Muscle of back (tissue), 13 donors: ENCODE measurements at places on chromosomes 5 and 9. TPM values are rescaled to one million over a fixed set of nuclear protein-coding genes. Genes with fewer than 3 reads are reported as not detected.

The AQP7 gene
- polyA plus RNA-seq, result 1.2 TPM

The TAF11L10 gene
- not detected for polyA plus RNA-seq

The SLC4A9 gene
- polyA plus RNA-seq, result not detected

The CCNJL gene
- polyA plus RNA-seq, result 6.0 TPM

The F2RL1 gene
- polyA plus RNA-seq, result 0.29 TPM

The PBX3 gene
- 11.5 TPM for polyA plus RNA-seq

The TLX3 gene
- not detected for polyA plus RNA-seq

The POLR3G gene
- polyA plus RNA-seq, result 1.8 TPM

The ZNF346 gene
- polyA plus RNA-seq, result 15.1 TPM

The CTSV gene
- polyA plus RNA-seq, result 0.44 TPM

GRCh38 chr5:168162464-168162863 is 129.0 kb upstream of the WWC1 start:
- DNase-seq, result peak; percentile 27

DNA sequence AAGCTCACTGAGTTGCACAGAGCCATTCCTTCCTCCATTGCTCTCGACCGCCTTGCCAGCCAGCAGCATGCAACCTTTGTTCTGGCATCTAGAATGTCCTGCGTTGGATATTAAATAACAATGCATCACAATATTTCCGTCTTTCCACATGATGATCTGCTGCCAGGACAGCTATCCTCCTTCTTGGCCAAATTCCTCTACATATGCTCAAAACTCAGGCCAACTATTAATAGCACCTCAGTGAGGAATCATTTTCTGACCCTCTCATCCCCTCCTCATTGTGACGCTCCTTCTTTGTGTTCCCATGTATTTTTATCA is 128.6 kb downstream of the MYO10 start:
- DNase-seq, result no peak

GRCh38 chr9:111237447-111237846 is 92.6 kb downstream of the OR2K2 start:
- DNase-seq, result no peak

GRCh38 chr5:119290161-119290569 is 65.7 kb upstream of the TNFAIP8 start:
- no peak for DNase-seq

DNA sequence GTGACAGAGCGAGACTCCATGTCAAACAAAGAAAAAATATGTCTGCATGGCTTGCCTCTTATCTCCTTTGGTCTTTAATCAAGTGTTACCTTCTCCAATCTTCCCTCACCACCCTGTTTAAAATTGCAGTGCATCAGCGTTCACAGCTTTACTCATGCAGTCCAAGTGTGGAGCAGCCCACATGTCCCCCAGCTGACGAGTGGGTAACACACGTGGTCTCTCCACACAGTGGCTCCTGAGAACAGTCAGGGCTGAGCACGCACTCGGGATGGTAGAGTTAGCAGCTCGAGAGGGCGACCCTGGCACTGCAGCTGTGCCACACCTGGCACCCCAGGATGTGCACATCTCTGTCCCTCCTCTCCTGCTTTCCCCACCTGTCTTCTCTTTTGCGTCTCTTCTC is 25.9 kb upstream of the CFAP157 start:
- no peak for DNase-seq

- no peak for DNase-seq
These were observed 79.9 kb downstream of the SMIM23 start for GRCh38 chr5:171865471-171865870.

- DNase-seq, result no peak
These were observed 171.4 kb upstream of the PLCXD3 start for GRCh38 chr5:41681840-41682239.

GRCh38 chr5:173495225-173495904 is 121.1 kb downstream of the BOD1 start:
- DNase-seq, result peak; percentile 65

DNA sequence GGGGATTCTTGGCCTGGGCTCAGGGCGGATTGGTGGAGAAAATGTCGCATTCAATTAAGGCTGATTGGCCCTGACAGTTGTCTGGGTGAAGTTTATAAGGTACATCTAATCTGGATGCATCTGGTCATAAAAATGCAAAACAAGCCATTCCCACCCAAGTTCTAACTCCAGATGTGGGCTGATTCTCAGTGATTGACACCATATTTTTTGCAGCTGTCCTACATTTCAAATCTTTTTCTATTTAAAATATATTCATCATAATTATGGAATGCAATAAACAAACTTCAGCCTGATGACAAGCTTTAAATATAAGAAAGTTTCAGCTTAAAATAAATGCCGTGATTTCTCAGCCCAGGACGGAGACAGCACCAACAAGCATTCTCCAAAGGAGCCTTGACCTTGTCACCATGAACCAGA is 146.4 kb upstream of the SMIM23 start:
- DNase-seq, result no peak

- no peak for DNase-seq
These were observed 19.5 kb downstream of the MARCHF6 start for GRCh38 chr5:10372726-10373709.

DNA sequence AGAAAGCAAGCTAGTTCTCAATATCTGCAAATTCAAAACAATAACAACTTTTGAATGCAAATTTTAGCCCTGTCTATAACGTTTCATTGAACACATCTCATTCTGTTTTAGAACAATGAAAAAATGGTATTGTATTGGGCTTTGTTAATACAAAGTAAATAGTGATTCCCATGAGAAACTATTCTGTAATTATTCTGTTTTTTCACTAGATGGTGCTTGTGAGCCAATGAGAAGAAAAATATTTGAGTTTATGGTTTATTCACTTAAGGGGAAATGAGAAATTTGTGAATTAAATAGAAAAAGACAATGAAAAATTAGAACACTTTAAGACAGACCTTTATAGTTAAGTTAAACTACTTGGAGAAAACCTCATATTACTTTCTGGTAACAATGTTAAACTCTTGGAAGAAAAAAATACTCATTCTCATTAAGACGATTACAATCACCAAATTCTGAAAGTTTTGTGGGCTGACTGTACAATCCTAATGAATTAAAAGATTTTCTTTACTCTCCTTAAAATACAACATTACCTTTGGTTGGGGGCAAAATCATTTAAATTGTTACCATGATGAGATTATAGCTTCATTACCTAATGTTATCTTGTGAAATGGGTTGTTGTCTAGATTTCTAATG is 127.0 kb downstream of the NNT start:
- peak; percentile 34 for DNase-seq

- DNase-seq, result peak; percentile 62
These were observed 388 bp downstream of the ANKS6 start for GRCh38 chr9:98795970-98796363.

DNA sequence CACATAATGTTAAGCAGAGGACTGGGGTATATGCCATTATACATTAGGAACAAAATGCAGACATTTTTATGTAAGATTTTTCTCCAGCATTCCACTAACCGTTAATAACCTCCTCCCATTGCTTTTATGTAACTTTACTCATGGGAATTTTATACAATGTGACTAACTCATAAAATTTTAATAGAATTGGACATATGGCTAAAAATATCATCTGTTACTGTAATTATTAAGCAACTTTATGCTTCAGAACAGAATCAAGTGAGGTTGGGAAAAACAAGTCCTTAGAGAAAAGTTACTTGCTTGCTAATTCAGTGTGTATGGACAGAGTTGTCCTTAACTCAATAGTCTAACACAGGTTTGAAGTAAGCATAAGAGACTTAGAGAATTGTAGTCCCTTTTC is 54.8 kb upstream of the PCSK1 start:
- DNase-seq, result no peak

- no peak for DNase-seq
These were observed 525.4 kb upstream of the TLE4 start for GRCh38 chr9:79046401-79046800.

DNA sequence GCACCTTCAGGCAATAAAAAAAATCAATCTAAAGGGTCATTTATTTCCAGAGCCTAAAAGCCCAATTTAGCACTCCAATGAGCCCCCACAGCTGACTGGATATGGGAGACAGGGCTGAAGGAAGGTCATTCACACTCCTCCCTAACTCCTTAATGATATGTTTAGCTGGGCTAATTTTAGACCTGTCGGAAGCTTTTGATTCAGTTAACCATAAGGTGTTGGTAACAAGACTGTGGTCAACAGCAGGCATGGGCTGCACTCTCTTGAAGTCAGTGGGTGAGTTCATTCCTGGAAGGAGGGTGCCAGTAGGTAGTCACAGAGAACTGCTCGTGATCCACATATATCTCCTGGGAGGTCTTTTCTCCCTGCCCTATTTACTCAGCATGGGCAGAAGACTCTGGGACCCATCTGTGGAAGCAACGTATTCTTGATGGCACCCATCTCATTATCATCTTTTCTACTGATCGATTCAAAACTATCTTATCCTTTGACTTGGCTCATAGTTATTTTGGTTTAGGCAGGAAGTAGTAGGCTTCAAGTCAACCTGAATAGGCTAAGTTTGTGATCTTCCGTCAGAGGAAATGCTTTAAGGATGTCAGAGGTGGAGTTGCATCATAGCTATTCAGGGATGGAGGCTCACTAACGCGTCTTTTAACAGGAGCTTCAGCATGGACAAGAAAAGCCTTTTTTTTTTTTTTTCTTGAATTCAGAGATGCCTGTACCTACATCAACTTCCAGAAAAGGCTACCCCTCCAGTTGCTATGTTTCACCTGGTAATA is 367.7 kb upstream of the SLC30A5 start:
- peak; percentile 49 for DNase-seq

- DNase-seq, result no peak
These were observed 16.0 kb upstream of the HAND1 start for GRCh38 chr5:154494036-154494435.

GRCh38 chr9:87869082-87869481 is 13.6 kb upstream of the SPATA31E1 start:
- no peak for DNase-seq

- DNase-seq, result no peak
These were observed 208.8 kb upstream of the TAS2R1 start for GRCh38 chr5:9838916-9839315.
